ENCODE measurements at places on chromosomes 16 and 17. TPM values are rescaled to one million over a fixed set of nuclear protein-coding genes. Genes with fewer than 3 reads are reported as not detected.

Gene ARL17B
- 9.8 TPM for total RNA-seq

Gene CACNA1H
- 7.1 TPM for total RNA-seq

DNA sequence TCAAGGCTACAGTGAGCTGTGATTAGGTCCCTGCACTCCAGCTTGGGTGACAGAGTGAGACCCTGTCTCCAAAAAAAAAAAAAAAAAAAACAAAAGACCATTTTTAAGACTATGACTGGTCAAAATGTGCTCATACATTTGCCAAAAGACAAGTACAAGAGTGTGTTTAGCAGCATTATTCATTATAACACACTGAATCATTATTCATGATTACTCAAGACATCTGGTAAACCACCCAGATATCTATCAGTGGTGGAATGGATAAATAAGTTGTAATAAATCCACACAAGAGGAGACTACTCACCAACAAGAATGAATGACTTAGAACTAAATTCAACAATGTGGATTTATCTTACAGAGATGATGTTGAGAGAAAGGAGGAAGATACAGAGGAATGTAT is 716.3 kb downstream of the MAF start:
- DNase-seq = no peak

- DNase-seq = no peak
Measured at GRCh38 chr16:1154291-1154886, 1.5 kb downstream of the CACNA1H start.

GRCh38 chr16:24988593-24989338 is 26.4 kb downstream of the ARHGAP17 start:
- no peak for DNase-seq

- peak; percentile 40 for DNase-seq
Measured at GRCh38 chr17:65278050-65278819, 141.1 kb downstream of the RGS9 start.

All from left cardiac atrium (tissue), 4 donors.